Caco-2 (cell line): ENCODE measurements at places on chromosomes 11 and 22. TPM values are rescaled to one million over a fixed set of nuclear protein-coding genes. Genes with fewer than 3 reads are reported as not detected.

- no peaks in the 10 kb centered on the region for H3K27me3 ChIP-seq
- no peaks in the 10 kb centered on the region for H3K36me3 ChIP-seq
- no peaks in the 10 kb centered on the region for H3K4me1 ChIP-seq
- peak overlapping the region; percentile 60 for H3K4me3 ChIP-seq
- no peak for DNase-seq
Observed at GRCh38 chr11:3164138-3164551, 965 bp downstream of the OSBPL5 start.

GRCh38 chr11:34034053-34034452, 17.5 kb upstream of the CAPRIN1 start:
- H3K27me3 ChIP-seq: no peaks in the 10 kb centered on the region
- H3K27ac ChIP-seq: no peak overlapping the region
- no peaks in the 10 kb centered on the region for H3K36me3 ChIP-seq
- H3K4me1 ChIP-seq: peaks cover 8% of the 10 kb centered on the region
- DNase-seq: no peak
- no peak overlapping the region for H3K4me3 ChIP-seq

- no peaks in the 10 kb centered on the region for H3K4me1 ChIP-seq
- H3K27me3 ChIP-seq: no peaks in the 10 kb centered on the region
- no peak overlapping the region for H3K27ac ChIP-seq
- no peaks in the 10 kb centered on the region for H3K36me3 ChIP-seq
- no peak overlapping the region for H3K4me3 ChIP-seq
Observed at GRCh38 chr22:23119494-23120414, 22.0 kb downstream of the RSPH14 start.

GRCh38 chr11:75311858-75312288, 39.6 kb downstream of the ARRB1 start:
- DNase-seq: no peak
- peak overlapping the region; percentile 70 for H3K27ac ChIP-seq
- H3K4me1 ChIP-seq: peaks cover 10% of the 10 kb centered on the region
- no peaks in the 10 kb centered on the region for H3K36me3 ChIP-seq
- no peaks in the 10 kb centered on the region for H3K27me3 ChIP-seq

SERPING1 gene
- total RNA-seq: 3.2 and 3.8 TPM in 2 replicates

INSC gene
- total RNA-seq: not detected in 2 replicates
